Left lung (tissue), 14 donors: ENCODE measurements at places on chromosomes 7 and 10. TPM values are rescaled to one million over a fixed set of nuclear protein-coding genes. Genes with fewer than 3 reads are reported as not detected.

The CPXM2 gene
- 1.5 TPM for total RNA-seq

The ZNF804B gene
- total RNA-seq = not detected

The OR2A1 gene
- total RNA-seq = not detected

GRCh38 chr7:124930655-124931597, 1.3 kb upstream of the POT1 start:
- DNase-seq = no peak

GRCh38 chr10:108684431-108684830, 1238.9 kb downstream of the XPNPEP1 start:
- no peak for DNase-seq

DNA sequence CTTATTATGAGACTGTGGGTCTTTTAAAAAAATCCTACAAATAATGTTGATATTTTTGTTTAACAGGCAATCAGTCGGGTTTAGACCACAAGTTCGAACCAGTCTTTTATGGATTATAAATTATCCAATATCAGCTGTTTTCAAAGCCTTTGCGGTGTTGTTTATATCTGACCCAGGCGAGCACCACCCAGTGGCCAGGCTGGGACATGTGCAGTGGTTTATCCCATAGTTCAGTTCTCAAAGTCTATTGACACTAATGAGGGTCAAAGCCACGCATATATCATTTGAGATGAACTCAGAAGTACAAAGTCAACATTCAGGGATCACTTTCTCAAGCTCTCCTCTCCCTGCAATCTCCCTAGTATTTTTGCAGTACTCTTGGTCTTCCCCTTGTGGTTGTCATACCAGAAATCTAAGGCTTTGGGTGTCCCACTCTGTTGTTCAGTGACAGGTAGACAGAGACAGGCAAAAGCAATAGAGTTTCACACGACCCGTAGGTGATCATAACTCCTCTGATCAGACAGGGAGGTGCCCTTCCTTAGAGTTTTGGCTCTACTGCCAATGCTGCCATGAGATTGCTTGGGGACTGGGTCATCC, 117.4 kb upstream of the POM121L12 start:
- DNase-seq = no peak

DNA sequence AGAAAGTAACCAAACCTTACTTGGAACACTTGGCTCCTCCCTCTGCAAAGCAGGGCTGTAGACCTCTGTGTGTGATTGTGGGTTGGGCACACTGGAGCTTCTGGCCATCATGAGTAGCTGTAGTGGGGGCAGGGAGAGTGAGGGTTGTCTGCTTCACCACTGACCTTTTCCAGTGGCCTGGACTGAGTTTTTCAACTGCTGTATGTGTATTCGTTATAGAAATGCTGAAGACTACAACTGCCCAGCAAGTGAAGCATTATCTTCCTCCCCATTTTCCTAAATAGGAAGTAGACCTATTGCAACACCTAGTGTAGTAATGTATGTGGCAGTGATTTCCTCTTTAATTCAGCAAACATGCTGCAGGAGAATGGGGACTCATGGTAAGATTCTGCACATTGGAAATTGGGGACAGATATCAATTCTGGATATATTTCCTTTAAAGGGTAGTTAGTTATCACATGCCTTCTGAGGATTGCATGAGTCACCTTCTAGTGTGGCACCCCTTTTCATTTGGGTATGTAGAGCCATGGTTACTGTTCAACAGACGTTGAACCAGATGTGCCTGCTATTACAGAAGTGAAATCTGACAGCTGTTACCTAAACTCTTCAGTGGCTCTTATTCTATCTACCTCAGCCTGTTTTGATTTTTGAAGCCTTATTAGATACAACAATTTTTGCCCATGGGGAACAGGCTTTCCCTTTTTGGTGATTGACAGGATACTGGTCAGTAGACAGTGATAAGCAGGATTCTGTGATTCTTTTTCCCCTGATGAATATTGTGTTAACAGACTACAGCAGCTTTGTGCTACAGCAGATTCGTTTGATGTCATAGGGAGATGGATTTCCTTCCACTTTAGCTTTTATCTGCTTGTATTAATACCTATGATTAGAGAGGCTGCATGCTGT, 130.9 kb downstream of the SND1 start:
- DNase-seq = no peak

- no peak for DNase-seq
Measured at GRCh38 chr7:120059641-120060040, 213.3 kb upstream of the KCND2 start.

DNA sequence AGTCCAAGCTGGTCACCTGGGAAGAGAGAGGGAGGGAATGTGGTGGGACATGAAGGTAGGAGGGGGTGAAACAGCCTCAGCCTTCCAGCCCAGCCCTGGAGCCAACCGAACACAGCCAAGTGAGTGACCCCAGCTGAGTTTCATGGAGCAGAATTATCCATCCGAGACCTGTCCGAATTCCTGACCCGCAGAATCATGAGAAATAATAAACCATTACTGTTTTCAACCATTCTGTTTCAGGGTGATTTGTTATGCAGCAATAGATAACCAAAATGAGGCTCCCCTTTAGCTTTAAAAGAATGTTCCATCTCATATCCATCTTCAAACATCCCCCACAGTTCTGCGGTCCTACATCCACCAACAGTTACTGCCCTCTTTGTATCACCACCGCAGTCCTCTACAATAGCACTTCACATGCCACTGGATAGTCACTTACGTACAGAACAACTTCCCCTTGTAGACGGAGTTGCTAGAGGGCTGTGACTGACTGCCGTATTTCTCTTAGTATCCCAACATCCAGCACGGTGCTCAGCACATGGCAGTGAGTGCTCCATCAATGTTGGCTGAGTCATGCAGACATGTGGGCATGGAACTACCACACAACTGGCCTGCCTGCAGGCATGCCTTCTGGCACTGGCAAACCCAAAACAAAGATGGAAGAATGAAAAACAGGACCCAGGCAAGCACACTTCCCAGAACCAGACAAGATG, 18.5 kb downstream of the KIAA1549 start:
- DNase-seq = no peak

DNA sequence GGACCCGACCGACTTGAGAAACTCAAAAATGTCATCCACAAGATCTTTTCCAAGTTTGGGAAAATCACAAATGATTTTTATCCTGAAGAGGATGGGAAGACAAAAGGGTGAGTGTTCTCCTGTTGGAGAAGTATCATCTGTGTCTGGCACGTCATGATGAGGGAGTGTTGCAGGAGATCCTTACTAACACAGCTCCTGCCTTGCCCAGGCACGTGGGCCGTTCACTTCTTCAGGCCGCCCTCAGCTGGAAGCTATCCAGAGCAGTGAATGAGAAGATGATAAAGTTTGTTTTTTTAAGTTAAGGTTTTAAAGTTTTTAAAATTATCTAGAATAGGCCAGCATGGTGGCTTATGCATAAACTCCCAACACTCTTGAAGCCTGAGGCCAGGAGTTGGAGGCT, 6.2 kb downstream of the EIF3B start:
- DNase-seq = no peak
